BJ (cell line): ENCODE measurements at places on chromosomes 4 and X. TPM values are rescaled to one million over a fixed set of nuclear protein-coding genes. Genes with fewer than 3 reads are reported as not detected.

The PABPC1L2A gene
- not detected in 2 replicates for polyA plus RNA-seq

GRCh38 chrX:115693476-115693875 lies 132.5 kb downstream of the PLS3 start:
- no peak for DNase-seq

The CT45A10 gene
- not detected in 2 replicates for polyA plus RNA-seq

DNA sequence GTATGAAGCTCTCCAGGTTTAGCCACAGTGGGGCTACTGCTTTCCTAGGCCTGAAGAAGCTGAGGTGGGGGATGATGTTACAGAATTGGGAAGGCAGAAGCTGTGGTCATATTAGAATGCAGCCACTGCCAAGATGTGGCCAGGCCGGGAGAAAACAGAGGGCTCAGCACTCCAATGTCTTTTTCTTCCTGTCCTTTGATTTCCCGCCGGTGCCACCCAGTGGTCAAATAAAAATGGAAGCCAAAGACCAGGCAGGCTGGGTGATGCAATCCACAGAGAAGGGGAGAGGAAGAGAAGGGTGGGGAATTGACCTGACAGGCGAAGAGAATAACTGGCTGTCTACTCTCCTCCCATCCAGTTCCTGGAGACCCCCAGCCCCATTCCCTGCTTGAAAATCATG lies 94.9 kb upstream of the SHISA3 start:
- DNase-seq = no peak

- no peak for DNase-seq
Measured at GRCh38 chrX:23832721-23833120, 49.7 kb downstream of the SAT1 start.

DNA sequence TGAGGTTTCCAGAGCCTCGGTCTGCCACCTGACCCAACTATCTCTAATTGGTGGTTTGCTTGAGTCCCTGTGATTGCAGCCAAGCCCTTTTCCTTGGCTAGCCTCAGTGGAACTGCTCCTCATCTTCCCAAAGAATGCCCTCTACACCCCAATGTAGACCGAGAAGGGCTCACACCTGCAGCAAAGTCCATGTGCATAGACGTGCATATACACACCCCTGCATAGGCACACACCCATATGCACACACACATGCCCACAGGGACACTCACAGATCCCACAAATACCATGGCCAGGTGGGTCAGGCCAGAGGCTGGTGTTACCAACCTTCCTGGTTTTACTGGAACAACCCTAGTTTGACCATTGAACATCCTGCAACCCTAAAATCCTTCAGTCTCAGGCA lies 332 bp downstream of the AWAT2 start:
- DNase-seq = no peak

The PNMA5 gene
- not detected in 2 replicates for polyA plus RNA-seq

DNA sequence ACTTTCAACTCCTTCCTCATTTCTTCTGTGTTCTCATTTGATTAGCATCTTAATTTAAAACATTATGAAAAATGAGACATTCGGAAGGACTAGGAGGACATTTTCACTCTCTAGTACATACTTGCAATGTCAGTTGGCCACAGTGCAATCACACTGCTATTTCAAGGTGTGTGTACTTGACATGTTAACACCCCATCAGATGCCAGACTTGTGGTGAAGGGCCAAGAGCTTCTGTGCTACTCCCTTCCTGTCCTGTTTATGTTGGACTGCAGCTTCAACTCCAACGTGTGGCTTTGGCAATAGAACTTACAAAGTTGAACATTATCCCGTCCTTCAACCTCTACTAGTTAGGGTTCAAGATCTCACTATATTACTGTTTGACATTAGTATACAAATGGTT lies 221.0 kb downstream of the PALLD start:
- DNase-seq = no peak

The FAM120C gene
- 3.7 and 4.4 TPM in 2 replicates for polyA plus RNA-seq

DNA sequence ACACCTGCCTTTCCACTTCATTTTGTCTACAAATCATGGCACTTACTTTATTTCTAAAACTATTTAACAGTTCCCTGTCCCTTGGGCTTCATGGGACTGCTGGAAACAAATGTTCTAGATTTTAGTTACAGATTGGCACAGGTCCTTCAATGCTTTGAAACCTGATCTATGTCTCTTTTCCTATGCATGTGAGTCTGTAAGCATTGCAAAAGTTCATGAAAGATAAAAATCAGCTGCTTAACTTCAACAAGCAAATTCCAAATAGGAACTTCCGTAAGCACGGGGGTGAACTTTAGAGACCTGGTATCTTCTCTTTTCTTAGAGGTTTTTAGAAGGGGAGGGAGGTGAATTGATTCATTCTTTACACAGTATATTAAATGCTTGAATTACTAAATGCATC lies 9.5 kb downstream of the LGI2 start:
- DNase-seq = no peak

- DNase-seq = no peak
Measured at GRCh38 chr4:78031417-78031950, 25.6 kb upstream of the FRAS1 start.

The TKTL2 gene
- polyA plus RNA-seq = not detected in 2 replicates

The NUP62CL gene
- polyA plus RNA-seq = not detected in 2 replicates

- DNase-seq = no peak
Measured at GRCh38 chr4:3337811-3338210, 45.0 kb downstream of the RGS12 start.

DNA sequence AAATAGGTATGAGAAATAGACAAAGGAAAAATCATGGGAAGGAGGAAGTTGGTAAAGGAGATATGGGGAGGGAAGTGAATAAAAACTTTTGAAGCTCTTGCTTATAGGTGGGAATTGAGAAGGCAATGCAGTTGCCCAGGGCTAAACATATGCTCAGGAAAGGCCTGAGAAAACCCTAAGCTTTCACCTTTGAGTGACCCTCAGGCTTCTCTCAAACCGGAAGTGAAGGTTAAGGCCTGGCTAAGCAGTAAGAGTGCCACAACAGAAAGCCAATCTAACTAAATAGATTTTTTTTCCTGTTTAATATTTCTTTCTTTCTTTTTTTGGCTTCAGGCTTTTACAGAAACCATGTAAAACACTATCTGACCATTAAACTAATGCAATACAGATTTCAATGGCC lies 69.5 kb upstream of the GABRA3 start:
- no peak for DNase-seq
